ENCODE measurements at places on chromosomes 5 and 9.

DNA sequence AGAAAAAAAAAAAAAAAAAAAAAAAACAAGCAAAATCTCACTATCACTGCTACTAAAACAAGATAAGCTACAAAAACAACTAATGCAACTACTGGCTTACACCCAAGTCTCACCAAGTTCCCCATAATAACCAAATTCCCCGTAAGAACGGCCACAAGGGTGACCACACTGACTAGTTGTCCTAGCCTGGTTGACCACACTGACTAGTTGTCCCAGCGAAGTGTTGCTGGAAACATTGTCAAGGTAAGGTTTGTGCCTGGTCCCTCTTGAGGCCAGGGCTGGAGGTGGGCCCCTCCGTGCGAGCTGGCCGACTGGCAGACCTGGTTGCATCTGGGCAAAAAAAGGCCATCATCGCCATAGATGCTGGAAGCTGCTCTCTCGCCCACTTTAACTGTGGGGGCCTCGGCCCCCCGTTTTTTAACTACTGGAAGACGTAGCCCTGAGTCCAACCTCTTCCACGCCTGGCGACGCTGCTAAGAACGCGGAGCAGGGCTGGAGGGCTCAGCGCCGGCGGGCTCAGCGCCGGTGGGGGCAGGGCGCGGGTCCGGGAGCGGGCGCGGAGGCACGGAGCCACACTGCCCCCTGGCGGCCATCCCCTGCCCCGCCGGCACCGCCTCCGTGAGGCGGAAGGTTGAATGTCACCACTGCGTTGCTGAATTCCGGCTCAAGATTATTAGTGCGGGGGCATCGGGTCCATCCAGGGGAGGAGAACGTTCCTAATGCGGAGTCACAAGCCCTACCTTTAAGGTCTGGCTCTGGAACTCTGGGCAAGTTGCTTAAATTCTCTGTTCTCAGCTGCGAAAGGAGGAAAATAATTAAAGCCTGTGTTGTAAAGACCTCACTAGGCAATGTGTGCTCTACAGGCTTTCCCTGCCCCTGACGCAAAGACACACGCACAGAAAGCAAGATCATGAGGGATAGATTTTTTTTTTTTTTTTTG is 84.0 kb downstream of the HSD17B3 start:
- peak; percentile 56 for DNase-seq

GRCh38 chr9:134366223-134367031 is 40.2 kb downstream of the RXRA start:
- DNase-seq, result peak; percentile 89

GRCh38 chr9:100667448-100667847 is 89.6 kb downstream of the CAVIN4 start:
- DNase-seq, result no peak

DNA sequence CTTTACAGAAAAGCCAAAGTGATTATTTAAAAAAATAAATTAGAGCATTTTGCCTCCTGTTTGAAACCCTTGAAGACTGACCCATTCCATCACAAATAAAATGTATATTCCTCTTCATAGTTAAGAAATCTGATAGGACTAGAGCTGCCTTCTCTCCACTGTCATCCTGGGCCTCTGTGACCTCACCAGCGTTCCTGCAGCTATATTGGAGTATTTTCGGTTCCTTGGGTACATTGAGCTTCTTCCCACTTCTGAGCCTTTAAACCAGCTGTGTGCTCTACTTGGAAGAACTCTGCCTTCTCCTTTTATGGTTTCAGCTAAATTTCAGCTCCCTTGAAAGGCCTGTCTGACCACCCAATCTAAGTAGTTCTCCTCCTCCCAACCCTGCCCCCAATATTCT is 99.1 kb upstream of the ABCA1 start:
- no peak for DNase-seq

DNA sequence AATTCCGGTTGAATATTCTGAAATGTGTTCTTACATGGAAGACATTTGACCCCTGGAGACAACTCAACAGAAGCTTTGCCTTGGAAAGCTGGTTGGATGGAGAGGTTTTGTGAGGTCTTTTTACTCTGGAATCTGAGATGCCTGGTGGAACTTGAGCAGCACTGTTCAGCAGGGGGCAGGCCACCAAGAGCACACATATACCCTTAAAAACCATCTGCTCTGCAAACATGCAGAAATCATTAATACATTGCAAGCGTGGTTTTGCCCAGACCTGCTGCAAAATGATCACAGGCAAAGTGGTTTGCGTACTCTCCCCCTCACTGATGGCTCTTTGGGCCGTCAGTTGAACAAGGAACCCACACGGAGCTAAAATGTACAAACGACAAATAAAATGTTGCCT is 32.8 kb upstream of the DAP start:
- no peak for DNase-seq

- no peak for DNase-seq
These were observed 4.5 kb upstream of the FXN start for GRCh38 chr9:69030851-69031645.

Measured in pons (tissue), 1 donor.